ENCODE measurements at places on chromosomes 11 and 22.

DNA sequence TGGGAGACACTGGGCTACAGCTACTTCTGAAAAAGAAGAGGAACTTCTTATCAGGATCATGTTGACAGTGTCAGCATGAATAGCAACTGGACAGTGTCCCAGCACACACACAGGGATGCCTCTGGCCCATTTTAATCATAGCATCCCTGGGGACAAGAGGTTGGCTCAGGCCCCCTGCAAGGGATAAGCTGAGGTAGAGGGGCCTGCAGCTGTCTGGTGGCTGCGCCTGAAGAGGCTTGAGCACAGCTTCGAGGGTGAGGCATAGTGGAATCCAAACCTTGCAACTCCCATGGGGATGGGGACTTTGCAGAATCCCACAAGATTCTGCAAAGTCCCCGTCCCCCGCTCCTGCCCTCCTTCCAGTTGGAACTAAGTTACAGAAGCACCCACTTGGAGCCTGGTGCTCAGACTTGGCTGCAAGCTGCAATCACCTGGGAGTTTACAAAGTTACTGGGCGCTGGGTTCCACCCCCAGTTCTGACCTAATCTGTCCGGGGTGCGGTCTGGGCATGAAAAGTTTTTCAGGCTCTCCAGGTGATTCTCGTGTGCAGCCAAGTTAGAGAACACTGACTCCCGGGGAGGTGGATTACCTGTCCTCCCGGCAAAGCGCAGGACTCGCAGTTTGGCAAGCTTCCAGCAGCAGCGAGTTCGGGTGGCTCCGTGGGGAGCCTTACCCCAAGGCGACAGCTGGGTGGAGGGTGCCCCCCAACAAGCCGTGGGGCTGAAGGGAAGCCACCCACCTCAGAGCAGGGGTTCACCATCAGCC lies 16.0 kb upstream of the LINC01488 start:
- no peak for DNase-seq

GRCh38 chr11:123587559-123587958 lies 66.9 kb downstream of the SCN3B start:
- DNase-seq = no peak

DNA sequence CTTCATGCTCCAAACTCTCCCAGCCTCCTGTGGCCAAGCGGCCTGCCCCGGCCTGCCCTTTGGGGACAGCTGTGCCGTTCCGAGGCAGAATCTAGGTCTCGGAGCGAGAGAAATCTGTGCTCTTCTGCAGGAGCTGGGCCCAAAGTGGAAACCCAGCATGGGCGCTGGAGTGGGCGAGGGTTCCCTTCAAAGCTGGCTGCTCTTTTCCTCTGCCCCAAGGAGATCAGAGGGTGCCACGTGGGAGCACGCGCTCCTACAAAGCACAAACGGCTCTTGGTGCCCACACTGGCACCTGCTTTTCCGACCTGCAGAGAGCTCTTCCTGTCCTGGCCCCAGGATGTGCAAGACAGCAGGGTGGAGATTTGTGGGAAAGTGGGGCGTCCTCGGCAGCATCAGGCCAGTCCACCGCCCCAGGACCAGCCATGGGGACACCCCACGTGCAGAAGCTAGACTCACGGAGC lies 6.9 kb downstream of the OSBPL5 start:
- no peak for DNase-seq

DNA sequence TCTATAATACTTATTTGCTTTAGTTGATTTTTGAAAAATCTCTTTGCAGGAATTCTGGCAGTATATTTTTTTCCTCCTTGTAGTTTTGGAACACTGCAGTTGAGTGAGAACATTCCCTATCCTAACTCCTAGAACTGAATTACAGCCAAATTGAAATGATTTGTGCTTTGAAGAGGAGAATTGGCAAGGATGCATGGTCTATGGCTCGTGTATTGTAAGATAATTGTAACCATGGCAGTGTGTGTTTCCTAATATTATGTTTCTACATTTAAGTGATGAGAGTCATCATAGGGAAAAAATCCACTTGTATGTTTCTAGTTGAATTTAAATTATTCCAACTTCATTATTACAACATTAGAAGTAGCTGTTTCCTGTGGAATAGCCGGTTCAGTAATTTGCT lies 80.9 kb upstream of the MYO18B start:
- no peak for DNase-seq

DNA sequence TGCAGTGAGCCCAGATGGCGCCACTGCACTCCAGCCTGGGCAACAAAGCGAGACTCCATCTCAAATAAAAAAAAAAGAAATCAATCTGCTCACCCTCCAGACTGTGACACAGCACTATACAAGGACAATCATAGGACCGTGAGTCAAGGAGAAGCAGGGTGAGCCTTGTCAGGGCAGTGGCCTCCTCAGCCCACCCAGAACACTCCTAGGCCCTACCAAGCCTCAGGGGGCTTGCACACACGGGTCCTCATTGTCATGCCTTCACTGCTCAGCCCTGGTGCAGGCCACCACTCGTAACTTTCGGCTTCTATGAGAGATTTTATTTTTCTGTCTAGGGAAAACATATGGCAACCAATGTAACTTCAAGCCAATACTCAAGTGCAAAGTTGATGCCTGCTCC lies 35.8 kb downstream of the DGCR2 start:
- no peak for DNase-seq

All from NCI-H187 treated with DMSO at 0.1 percent for 48 hours (cell line).